ENCODE measurements at places on chromosomes 12 and 14. TPM values are rescaled to one million over a fixed set of nuclear protein-coding genes. Genes with fewer than 3 reads are reported as not detected.

DNA sequence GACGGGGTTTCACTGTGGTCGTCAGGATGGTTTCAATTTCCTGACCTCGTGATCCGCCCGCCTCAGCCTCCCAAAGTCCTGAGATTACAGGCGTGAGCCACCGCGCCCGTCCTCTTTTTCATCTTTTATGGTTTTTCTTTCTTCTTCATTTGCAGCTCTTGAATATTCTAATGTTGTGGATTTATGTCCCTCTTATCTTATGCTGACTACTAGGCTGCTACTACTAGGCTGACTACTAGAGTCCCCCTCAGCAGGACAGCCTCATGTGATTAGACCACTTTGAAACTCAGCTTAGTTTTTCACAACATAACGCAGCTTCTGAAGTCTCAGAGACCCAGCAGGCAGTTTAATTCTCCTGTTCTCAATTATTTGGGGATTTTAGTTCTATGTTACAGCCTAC is 857 bp upstream of the CLEC4E start:
- H3K27me3 ChIP-seq = no peaks in the 10 kb centered on the region
- no peak overlapping the region for H3K27ac ChIP-seq
- H3K4me3 ChIP-seq = no peak overlapping the region

DNA sequence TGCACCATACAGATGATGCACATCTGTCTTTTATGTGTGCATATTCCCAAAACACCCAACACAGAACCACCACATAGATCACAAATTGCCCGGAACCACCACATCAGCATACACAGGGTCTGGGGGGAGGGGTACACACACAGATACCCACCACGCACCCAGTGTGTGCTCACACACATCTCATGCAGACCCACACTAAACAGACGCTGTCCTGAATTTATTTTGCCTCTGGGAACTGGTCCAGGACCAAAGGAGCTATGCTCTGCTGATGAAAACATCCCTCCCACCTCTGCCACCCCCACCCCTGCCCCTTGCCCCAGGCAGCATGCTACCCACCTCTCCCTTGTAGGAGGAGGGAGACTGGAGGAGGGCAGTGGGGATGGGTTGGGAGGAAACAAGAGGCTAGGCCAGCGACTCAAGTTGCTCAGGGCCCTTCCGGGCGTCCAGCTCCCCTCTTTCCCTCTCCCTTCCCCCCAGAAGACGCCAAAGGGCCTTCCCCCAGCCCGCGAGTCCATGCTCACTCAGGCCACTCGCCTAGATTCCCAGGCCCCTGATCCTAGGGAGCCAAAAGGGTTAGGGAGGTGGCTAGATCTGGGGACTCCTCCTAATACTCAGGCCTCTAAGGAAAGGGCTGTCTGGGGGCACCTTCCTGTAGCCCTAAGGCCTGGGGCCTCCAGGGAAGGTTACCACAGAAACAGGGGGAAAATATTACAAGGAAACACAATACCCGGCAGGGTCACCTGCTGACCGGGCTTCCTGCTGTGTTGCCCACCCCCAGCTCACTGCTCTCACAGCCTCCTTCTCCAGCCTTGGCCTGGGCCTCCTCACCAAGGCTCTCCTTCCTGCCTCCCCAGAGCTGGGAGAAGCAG is 3.1 kb downstream of the HDAC7 start:
- no peaks in the 10 kb centered on the region for H3K36me3 ChIP-seq
- H3K4me3 ChIP-seq = no peak overlapping the region
- no peak overlapping the region for H3K27ac ChIP-seq
- H3K27me3 ChIP-seq = peaks cover under 1% of the 10 kb centered on the region
- H3K4me1 ChIP-seq = peaks cover 44% of the 10 kb centered on the region

DNA sequence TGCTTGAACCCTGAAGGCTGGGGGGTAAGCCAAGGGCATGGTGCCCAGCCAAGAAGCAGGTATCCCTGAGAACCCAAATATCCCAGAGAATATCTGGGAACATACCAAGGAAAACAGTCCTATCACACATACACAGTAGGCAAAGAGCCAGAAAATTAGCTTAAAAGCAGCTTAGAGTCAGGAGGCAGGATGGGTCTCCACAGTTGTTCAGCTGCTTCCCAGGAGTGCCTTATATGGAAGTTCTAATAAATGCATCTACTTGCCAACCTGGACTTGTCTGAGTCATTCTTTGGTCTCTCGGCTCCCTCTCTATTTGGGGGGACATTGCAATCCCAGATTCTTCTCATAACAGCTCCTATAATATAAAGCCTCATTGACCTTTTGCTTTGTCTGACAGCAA is 9.0 kb upstream of the GPR135 start:
- H3K4me3 ChIP-seq = no peak overlapping the region
- H3K36me3 ChIP-seq = peaks cover 50% of the 10 kb centered on the region
- H3K4me1 ChIP-seq = no peaks in the 10 kb centered on the region
- no peaks in the 10 kb centered on the region for H3K27me3 ChIP-seq
- no peak overlapping the region for H3K27ac ChIP-seq

DNA sequence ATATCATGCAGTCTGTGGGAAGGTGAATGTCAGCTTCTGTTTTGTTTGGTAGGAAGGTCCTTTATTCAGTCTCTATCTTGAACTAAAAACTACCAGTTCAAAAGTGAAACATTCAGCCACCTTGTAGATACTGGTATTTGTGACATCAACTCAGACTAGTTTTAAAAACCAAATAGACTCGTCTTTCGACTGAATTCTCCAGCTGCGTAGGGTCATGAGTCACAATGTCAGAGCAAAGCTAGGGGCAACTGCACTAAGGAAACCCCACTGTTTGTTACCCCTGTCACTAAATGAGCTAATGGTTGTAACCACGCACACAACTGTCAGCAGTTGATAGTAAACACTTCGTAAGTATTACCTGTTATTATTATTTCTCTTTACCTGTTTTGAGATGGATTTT is 144.6 kb downstream of the PRIMA1 start:
- no peaks in the 10 kb centered on the region for H3K4me1 ChIP-seq
- H3K36me3 ChIP-seq = no peaks in the 10 kb centered on the region
- H3K4me3 ChIP-seq = no peak overlapping the region
- H3K27ac ChIP-seq = no peak overlapping the region

GRCh38 chr12:109608793-109609192 is 35.2 kb downstream of the MVK start:
- DNase-seq = no peak
- peaks cover 40% of the 10 kb centered on the region for H3K4me1 ChIP-seq
- H3K4me3 ChIP-seq = no peak overlapping the region
- H3K27ac ChIP-seq = no peak overlapping the region
- no peaks in the 10 kb centered on the region for H3K36me3 ChIP-seq

DNA sequence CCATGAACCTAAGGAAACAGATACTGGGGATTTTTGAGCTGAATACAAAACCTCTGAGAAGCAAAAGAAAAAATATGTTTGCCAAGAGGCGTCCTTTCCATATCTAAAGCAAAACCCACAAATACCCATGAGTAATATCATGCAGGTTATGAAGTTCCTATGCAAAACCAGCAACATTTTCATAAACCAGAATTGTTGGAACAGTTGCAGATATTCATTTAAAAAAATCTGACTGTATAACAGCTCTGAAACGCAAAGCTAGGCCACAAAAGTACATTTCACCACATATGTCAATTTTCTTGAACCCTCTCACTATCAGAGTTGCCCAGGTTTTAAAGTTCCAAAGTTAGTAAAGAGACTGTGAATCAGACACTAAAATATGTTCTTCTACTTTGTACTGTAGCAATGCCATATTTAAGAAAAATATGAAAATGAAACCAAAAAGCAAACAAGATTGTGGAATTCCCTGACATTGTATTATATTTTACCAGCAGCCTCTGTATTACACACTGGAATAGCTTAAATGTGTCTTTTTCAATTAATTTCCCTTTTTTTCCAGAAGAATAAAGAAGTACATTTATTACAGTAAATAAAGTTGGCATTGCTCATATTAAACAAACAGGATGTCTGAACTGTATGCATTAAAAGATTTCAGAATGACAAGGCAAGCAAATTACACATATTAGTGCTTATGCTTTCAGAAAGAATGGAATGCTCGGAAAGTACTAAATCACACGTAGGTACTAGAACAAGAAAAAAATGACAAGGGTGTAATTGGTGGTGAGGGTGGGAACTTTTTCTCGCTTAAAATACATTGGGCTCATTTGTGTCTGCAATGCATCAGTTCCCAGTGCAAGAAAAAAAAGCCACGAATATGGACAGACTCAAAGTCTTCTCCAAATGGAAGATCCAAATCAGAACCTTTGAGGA is 33.6 kb upstream of the HIF1A start:
- no peak overlapping the region for H3K4me3 ChIP-seq

GRCh38 chr12:87960566-87960965 is 68.6 kb downstream of the C12orf50 start:
- no peak overlapping the region for H3K27ac ChIP-seq
- no peaks in the 10 kb centered on the region for H3K4me1 ChIP-seq
- H3K27me3 ChIP-seq = no peaks in the 10 kb centered on the region
- H3K4me3 ChIP-seq = no peak overlapping the region
- no peak for DNase-seq

DNA sequence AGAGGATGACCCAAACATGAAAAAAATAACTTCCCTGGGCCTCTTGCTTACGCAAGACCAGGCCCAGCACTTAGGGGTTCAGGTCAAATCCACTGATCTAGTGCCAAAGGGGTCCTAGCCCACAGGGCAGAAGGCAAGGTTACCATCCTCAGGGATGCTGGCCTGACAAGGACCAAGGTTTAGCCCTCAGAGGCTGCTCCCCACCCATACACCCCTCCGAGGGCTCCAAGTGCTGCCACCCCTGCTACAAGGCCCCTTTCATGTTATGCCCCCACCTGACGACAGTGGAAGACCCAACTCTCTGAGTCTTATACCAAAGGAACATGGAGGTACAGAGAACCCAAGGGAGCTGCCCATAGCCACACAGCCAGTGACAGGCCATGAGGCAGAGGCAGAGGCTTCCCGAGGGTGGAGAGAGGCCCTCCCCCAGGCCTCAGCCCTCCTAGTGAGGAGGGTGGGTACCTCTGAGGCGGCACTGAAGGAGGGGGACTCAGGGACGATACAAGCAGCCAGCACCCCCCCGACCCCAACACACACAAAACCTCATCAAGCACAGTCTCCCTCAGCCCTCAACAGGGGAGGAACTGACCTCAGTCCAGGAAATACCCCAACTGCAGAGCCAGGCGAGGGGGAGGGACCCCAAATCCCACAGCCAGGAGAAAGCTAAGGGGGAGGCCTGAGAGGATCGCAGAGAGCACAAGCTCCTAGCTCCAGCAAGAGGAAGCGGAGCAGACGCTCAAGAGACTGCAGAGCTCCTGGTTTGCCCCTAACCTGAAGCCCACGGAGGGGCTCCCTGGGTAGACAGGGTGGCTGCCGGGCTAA is 37.0 kb downstream of the ANAPC7 start:
- no peak overlapping the region for H3K27ac ChIP-seq
- DNase-seq = no peak

DNA sequence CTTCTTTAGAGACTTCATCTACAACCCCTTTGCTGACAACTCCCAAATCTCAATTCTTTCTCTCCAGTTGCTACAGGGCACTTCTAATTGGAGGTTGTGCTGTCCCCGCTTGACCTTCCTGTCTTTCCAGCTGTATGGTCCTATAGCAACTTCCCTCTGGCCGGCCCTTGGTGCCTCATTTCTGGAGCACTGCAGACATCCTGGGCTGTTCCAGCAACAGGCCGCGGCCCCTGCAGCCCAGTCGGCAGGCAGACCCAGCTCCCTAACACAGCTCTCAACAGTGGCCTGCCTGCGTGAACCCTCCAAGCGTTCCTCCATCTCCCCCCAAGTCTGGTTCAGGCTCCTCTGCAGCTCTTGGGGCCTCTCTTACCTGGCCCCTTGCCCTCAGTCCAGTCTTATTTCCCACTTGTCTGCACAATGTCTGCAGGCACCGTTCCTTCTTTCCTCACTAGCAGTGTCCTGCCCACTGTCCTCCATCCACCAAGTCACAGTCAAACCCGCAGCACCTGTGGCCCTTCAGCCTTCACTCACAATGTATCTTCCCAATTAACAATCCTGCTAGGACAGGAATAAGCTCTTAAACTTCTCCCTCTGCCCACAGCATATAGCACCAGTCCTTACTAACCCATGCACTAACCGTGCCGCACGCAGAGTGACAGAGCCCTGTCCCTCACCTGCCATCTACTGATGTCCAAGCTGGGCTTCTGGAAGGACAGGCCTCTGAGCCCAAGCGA is 1.6 kb upstream of the EML1 start:
- H3K27ac ChIP-seq = no peak overlapping the region
- H3K27me3 ChIP-seq = peaks cover 2% of the 10 kb centered on the region
- H3K4me3 ChIP-seq = no peak overlapping the region
- H3K4me1 ChIP-seq = peaks cover 36% of the 10 kb centered on the region

DNA sequence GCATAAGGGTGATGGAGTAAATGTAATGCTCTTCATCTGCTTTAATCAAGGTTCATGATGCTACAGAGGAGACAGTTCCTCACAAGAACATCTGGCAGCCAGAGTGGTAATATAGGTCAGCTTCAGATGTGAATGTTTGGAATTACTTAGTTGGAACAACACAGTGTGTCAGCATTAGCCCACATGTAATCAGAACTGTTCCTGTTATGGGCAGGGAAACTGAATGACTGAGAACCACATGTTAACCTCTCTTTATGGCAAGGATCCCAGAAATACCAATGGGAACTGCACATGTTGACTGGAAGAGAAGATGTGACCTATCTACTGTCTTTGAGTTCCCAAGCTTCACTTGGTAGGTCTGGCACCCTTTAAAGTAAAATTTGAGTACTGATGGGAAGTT is 390.1 kb upstream of the PDE3A start:
- no peak overlapping the region for H3K4me3 ChIP-seq
- no peak for DNase-seq
- no peak overlapping the region for H3K27ac ChIP-seq
- H3K4me1 ChIP-seq = no peaks in the 10 kb centered on the region

Gene OTOGL
- not detected for total RNA-seq

DNA sequence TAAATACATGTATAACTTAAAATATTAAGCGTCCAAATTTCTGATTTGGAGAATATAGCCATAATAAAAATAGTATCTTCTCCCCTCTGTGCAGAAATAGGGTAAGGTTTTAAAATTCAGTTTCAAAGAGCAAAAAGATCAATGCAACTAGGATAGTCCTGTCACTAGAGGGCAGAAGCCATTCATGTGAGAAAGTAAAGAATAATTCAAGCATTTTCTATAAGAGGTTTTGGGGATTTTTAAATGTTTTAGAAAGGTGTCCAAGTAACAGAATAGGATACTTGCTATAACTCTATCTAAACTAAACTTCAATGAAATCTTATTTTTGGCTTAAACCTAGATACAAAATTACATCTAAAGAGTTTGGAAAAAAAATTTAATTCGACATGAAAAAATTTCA is 50.3 kb downstream of the ADAMTS20 start:
- H3K36me3 ChIP-seq = no peaks in the 10 kb centered on the region
- H3K4me1 ChIP-seq = no peaks in the 10 kb centered on the region
- no peak overlapping the region for H3K27ac ChIP-seq

GRCh38 chr12:12693111-12693671 is 2.8 kb downstream of the GPR19 start:
- H3K4me3 ChIP-seq = no peak overlapping the region
- peaks cover 18% of the 10 kb centered on the region for H3K4me1 ChIP-seq
- H3K27me3 ChIP-seq = no peaks in the 10 kb centered on the region
- no peak overlapping the region for H3K27ac ChIP-seq
- DNase-seq = no peak
- H3K36me3 ChIP-seq = no peaks in the 10 kb centered on the region

All from HepG2 (cell line).